Inflammatory macrophage treated with lipopolysaccharide for 4 hours (primary cell): ENCODE measurements at places on chromosomes 16 and 17.

DNA sequence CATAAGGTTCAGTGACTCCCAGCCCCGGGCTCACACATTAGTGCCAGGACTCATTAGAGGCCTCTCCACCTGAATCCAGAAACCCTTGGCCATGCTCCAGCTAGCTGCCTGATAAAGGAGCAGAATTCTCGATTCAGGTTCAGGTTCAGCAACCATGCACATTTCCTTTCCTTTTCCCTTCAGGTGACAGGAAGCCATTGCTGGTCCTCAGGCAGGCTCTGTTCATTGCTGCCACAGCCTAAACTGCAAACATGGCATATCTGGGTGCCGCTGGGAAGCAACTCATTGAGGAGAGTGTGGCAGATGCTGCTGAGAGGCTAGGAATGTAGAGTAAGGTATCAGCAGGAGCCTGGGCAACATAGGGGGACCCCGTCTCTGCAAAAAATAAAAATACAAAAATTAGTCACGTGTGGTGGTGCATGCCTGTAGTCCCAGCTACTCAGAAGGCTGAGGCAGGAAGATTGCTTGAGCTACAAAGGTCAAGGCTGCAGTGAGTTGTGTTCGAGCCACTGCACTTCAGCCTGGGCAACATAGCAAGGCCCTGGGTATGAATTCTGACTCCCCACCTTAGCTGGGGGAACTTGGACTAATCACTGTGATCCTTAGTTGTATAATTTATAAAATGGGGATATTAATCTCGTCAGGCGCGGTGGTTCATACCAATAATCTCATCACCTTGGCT is 28.7 kb downstream of the ARL4D start:
- DNase-seq, result no peak

DNA sequence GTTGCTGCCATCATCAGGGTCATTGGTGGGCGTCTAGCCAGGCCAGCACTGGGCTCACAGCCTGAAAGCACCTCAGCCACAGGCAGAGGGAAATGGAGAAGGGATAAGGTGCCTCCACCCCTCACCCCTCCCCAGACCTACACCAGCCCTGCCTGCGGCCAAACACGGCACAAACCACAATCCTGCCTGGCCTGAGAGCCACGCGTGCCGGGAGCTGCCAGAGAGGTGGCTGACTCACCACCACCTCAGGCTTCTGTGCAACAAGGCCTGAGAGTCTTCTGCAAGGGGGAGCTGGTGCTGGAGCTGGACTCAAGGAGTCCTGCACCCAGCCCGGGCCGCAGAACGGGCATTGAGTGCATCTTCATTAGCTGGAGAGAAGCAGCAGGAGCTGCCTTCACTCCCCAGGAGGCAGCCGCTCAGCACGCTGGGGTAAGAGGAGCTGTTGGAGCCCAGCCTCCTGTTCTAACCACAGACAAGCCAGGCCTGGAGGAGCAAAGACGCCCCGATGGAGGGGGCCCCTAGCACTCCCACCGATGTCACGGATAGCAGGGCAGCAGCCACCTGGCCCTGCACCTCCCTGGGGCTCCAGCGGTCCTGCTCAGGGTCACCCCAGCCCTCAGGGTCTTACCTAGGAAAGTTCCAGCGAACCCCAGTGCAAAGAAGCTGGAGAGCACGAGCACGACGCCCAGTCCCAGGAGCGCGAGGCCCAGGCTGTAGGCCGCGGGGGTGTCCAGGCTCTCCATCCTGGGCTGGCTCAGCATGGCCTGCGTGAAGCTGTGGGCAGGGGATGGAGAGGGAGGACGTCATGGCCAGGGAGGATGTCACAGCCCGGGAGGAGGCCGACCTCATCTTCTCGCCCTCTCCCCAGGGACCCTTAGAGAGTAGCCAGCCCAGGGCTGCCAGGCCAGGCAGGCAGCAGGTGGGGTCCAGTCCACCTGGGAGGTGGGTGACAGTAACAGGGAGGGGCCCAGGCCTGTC is 16.0 kb upstream of the RASD1 start:
- DNase-seq, result no peak

GRCh38 chr16:73233846-73234424 is 186.0 kb upstream of the ZFHX3 start:
- DNase-seq, result no peak

- DNase-seq, result no peak
Measured at GRCh38 chr17:71184716-71185115, 936.1 kb upstream of the SOX9 start.

- no peak for DNase-seq
Measured at GRCh38 chr17:15354256-15354655, 12.9 kb upstream of the TEKT3 start.

GRCh38 chr17:55174133-55174532 is 90.6 kb upstream of the HLF start:
- DNase-seq, result no peak

GRCh38 chr17:79845601-79845949 is 6.3 kb upstream of the CBX4 start:
- peak; percentile 88 for DNase-seq

DNA sequence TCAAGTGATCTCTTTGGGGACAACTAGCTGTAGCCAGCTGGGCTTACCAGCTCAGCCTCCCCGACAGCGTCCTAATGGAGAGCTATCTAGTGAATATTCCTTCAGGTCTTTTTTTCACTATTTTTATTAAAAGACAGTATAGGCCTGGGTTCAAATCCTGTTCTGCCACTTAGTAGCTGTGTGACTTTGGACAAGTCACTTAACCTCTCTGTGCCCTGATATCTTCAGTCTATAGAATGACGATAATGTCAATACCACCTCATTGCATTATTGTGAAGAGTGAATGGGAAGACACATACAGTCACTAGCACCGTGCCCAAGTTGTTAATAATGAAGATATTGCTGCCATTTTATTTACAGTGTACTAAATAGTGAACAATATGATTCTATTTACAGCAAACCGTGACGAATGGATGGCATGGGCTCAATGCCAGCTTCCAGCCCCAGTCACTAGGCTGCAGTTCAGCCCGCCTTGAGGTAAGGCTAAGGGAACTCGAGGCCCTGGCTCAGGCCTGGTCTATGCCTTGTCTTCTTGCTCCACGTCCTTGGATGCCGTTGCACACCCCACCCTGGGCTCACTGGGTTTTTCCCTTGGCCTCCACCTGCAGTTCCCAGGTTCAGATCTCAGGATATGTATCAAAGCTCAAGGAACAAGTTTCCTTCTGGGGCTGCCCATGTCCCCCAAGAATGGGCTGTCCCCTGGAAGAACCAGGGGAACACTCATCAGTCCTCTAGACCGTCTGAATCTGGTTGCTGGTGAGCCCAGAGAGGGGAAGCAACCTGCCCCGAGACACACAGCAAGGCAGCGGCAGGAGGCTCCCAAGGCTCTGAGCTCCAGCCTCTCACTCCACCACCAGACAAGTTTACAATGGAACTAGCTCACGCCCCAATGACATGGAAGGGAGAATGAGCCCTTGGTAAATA is 95.4 kb upstream of the TNRC6C start:
- DNase-seq, result no peak

- no peak for DNase-seq
Measured at GRCh38 chr17:75808905-75809621, 24.5 kb downstream of the UNK start.

DNA sequence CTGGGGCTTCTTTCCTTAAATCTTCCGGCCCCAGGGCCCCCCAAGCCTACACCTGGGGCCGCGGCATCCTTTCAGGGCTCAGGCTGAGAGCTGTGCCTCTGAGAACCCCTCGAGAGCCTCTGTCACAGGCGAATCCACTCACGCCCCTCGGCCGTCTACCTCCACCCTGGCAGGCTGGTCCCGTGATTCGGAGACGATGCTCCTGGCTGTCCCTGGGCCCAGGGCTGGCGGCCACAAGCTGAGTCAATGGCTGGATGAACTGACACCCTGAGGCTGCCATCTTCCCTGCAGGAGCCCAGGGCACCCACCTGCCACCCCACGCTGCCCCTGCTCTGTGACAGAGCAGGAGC is 4.4 kb downstream of the TEPSIN start:
- no peak for DNase-seq
